OCI-LY7 (cell line): ENCODE measurements at places on chromosomes 2 and 18. TPM values are rescaled to one million over a fixed set of nuclear protein-coding genes. Genes with fewer than 3 reads are reported as not detected.

DNA sequence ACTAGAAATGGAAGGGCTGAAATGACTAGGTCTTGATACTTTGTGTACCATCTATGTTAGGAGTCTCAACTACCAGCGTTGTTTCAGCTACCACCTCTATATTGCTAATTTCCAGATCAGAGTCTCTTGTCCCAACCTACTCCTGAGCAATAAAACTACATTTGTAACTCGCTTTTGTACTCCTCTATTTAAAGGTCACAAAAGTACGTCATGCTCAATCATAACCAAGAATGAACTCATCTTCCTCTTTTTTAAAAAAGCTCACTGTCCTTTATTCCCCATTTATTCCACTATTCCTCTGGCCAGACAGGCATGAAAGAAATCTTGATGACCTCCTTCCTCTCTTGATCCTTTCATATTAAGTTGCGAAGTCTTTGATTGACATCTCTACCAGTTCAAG is 11.2 kb upstream of the MATN3 start:
- DNase-seq = no peak

Gene ZNF638
- 114 and 123 TPM in 2 replicates for total RNA-seq

DNA sequence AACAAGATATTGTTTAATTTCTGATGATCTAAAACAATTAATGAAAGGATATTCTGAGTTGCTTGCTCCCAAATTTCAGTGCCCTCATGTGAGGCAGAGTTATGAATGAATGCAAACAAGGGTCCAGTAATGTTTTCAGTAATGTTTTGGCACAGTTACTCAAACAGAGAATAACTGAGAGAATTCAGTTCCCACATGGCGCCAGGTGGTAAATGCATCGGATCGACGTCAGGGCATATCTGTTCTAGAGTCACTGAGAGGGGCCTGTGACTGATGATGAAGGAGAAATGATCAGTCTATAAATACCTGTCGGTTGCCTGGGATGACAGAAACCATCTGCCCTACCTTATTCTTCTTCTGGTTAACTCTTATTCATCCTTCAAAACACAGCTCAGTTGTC is 81.4 kb downstream of the KCNS3 start:
- no peak for DNase-seq

Gene FBXO15
- total RNA-seq = 1.2 and 2.1 TPM in 2 replicates

DNA sequence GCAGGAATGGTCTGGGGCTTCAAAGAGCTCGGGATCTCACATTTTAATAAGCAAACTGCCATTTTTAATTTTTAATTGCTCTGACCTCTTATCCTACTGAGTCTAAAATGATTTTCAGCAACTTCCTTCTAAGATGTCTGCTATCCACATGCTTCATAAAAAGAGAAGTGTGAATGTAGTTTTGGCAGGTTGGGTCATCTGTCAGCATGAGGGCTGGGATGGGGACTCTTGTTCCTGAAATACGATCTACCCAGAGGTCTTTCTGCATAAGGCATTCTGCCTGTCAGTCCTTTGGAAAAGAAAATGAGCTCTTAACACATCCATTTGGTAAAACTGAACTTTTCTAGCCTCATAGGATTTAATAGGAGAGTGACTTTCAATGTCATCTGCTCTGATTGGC is 252.8 kb upstream of the APCDD1 start:
- DNase-seq = no peak

DNA sequence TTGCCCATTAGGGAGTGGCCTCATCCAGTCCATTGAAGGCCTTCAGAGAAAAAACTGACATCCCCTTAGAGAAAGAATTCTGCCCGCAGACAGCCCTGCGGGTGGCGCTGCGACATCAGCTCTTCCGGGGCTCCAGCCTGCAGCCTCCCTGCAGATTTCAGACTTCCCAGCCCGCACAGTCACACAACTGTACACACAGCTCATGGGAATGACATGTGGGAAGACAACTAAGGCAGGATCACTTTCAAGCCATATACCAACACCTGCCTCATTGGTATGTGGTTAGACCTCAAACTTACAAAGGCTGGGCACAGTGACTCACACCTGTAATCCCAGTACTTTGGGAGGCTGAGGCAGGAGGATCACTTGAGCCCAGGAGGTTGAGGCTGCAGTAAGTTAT is 24.8 kb upstream of the TUBB6 start:
- DNase-seq = no peak

DNA sequence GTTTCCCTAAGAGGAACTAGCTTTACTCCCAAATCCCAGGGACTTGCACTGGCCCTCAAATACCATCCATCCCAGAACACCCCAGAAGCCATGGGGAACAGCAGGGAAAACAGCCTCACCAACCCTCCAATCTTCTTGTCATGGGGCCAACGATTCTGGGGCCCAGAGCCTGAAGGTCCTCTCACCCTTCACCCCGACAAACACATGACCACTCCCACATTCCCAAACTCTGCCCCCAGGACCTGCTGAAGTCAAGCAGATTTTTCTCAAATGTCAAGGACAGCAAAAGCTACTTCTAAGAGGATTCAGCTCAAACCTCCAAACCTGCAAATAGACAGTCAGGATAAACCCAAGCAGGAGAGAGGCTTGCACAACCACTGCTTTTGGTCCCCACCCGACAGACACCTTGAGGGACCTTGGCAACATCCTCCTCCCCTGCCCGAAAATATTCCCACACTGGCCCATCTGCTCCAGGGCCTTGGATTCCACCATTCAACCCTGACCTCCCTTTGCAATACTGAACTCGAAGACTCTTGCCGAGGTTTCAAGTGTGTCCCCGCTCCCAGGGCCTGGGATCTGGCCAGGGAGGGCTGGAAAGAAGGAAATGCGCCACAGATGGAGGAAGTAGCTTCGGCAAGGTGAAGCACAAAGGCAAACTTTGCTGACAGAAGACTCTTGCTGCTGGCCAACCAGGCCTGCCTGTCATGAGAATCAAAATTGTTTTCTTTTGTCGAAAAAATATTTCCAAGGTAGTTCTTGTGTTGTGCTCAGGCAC is 143.3 kb downstream of the ZFP36L2 start:
- no peak for DNase-seq

- no peak for DNase-seq
Measured at GRCh38 chr2:217735899-217736298, 266.9 kb downstream of the TNS1 start.

Gene PMAIP1
- total RNA-seq = 21.1 and 23.3 TPM in 2 replicates
